H7 (cell line): ENCODE measurements at places on chromosomes 4 and X. TPM values are rescaled to one million over a fixed set of nuclear protein-coding genes. Genes with fewer than 3 reads are reported as not detected.
A peak's percentile ranks its signal among the peaks of the same experiment; 100 is the strongest.

Gene SLC25A53
- total RNA-seq: 2.2 and 2.3 TPM in 2 replicates

GRCh38 chrX:9403374-9403773, 61.5 kb upstream of the TBL1X start:
- no peak for DNase-seq

DNA sequence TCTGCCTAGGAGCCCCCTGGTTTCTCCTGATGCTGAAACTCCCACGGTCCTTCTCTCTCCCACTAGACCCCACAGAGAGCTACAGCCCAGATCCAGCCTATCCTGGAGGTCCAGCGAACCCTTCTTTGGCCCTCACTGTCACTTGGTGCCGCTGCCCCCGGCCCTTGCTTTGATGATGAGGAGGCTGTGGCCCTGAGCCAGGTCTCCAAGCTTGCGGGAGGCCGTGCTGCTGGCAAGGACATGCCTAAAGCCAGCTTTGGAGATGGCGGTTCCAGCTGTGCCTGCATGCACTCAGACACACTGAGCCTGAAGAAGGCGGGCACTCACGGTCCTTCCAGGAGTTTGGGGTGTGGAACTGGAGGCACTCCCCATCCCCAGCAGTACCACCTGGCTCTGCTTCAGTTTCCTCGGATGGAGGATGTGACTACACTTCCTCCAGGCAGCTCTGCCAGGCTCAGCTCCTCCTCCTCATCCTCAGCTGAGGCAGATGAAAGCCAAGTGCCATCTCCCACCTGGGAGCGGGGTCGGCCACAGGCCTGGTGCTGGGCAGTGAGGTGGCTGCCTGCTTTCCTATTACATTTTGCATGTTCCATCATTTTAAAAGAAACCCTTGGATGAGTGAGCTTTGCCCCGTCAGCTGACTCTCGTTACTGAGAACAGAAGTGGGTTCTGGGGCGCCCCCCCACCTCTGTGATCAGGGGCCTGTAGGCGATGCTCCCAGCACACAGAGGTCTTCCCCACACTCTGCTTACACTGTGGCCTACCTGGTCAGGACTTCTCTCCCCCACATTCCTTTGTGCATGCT, 9.0 kb downstream of the TNIP2 start:
- no peak for DNase-seq

DNA sequence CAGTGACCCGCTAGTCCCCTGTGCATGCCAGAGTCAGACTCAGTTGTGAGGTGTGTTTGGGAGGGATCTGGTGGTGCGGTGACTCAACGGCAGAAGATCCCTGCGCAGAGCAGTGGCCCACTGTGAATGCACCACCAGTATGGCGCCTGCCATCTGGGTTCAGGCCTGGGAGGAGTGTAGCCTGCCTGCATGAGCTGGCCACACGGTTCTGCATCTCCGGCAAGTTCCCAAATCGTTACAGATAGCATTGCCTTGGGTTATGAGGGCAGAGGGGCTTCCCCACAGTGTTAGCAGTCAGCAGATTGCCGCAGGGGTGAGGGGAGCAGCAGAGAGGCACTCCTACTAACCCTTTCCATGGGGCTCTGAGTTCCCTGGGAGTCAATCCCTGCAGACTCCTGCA, 629.6 kb downstream of the TLL1 start:
- no peak for DNase-seq

GRCh38 chr4:150297861-150298474, 219.7 kb downstream of the DCLK2 start:
- peak; percentile 26 for DNase-seq

- DNase-seq: no peak
These were observed 47.4 kb downstream of the NRK start for GRCh38 chrX:105869701-105870100.

- DNase-seq: no peak
These were observed 1222.9 kb upstream of the PRKX start for GRCh38 chrX:4936315-4936714.

GRCh38 chrX:129782706-129783105, 3.0 kb downstream of the SASH3 start:
- no peak for DNase-seq

DNA sequence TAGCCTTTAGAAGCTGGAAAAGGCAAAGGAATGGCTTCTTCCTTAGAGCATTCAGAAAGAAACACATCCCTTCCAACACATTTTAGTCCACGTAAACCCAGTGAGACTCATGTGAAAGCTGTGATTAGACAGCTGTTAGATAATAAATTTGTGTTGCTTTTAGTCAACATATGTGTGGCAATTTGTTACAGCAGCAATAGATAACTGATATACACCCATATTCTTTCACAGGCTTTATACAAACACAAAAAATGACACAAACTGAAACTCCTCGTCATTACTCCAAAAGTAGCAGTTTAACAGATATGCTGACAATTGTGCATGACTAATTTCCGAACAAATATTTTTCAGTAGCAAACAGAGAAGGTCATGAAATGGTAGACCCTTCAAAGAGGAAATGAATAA, 65.3 kb downstream of the ANTXR2 start:
- no peak for DNase-seq

GRCh38 chrX:46637938-46638337, 64.4 kb downstream of the CHST7 start:
- no peak for DNase-seq

Gene S100P
- total RNA-seq: not detected in 2 replicates

Gene SSX1
- total RNA-seq: 0.14 and 0.18 TPM in 2 replicates

- peak; percentile 36 for DNase-seq
These were observed 81.7 kb downstream of the HS6ST2 start for GRCh38 chrX:132876523-132877338.

Gene DUX4
- not detected in 2 replicates for total RNA-seq

DNA sequence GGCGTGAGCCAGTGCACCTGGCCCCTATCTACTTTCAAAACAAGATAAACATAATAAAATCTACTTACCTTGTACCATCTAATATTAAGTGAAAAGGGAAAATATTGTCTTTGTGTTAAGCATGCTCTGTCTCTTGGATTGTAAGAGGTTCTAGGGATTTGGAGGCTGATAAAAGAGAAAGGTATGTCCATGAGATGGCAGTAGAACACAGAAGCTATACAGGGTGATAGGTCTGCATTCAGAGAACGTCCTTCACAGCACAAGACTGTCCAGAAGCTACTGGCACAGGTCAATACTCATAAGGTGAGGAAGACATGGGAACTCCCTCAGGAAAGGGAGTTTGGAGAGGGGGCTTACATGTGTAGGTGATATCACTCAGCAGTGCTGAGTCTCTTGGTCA, 135.5 kb downstream of the TMEM47 start:
- peak; percentile 26 for DNase-seq

- DNase-seq: no peak
These were observed 32.5 kb downstream of the IDS start for GRCh38 chrX:149472625-149473024.

DNA sequence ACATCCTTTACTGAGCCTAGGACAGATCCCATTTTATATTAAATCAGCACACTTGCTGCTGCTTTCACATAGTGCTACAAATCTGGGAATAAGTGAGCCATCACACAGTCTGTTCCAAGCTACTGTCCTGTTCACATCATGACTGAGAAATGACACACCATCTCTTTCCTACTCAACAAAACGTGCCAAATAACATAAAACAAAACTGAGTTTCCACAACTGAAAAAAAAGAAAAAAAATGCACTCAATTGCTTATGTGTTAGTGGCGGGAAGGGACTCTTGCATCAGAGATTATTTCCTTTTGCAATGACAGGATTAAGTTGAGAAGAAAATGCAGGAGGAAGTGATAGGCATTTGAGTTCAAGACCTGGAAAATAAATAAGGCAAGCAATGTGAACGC, 109.0 kb downstream of the SHROOM4 start:
- no peak for DNase-seq

GRCh38 chrX:22429704-22430103, 157.0 kb downstream of the CBLL2 start:
- DNase-seq: no peak

DNA sequence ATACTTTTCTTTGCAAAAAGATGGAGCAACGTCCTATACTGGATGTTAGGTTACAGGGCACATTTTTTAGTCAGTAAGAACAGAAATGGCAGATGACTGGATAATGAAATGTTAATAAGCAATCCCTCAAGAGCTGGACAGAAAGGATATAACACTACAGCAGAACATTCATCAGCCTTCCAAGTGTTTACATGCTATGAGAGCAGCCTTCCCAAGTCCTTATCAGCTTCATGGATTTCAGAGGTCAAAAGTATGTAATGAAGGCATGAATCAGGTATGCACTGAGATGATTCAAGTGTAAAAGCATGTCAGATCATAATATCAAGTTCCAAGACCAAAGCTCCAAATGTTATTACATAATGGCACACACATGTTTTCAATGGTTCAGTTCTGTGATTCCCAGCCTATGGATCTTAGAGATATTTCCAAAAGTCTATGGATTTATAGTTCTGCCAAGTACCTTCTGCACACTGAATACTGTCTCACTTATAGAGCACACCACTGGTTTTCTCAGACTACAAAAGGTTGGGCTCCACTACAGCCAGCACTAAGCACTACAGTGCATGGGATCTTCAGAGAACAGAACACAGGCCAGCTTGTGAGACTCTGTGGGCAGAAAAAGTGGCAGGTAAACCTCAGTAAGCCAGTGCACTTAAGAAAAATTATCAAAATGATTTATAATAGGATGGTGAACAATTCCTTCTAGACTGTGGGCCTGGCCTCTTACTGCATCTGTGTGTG, 49.2 kb downstream of the GPC4 start:
- no peak for DNase-seq

- DNase-seq: no peak
These were observed 450.6 kb upstream of the RASGEF1B start for GRCh38 chr4:81922313-81922712.

GRCh38 chr4:181661090-181661489, 582.1 kb upstream of the TENM3 start:
- DNase-seq: no peak

- peak; percentile 56 for DNase-seq
These were observed 167.8 kb downstream of the AFAP1 start for GRCh38 chr4:7771541-7772507.

DNA sequence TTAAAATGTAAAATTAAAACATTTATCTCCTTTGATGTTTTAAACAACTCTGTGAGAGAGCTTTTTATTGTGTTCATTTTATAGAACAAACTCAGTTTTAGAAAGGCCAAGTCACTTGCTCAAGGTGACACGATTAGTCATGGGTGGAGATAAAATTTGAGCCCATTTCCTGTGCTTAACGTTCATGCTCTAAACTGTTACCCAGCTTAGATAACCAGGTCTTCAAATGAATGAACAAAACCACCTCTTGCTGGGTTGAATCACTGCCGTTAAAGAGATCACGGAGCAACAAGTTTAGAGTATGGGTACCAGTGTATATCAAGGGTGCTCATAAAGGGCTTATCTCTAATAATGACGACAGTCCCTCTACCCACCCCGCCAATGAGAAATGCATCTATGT, 10.2 kb upstream of the CASK start:
- no peak for DNase-seq

GRCh38 chr4:93469560-93469959, 359.0 kb upstream of the ATOH1 start:
- no peak for DNase-seq

GRCh38 chr4:110104661-110105060, 93.8 kb downstream of the ELOVL6 start:
- no peak for DNase-seq

- DNase-seq: no peak
These were observed 301.6 kb downstream of the ARHGAP24 start for GRCh38 chr4:85776579-85776978.

Gene PYURF
- total RNA-seq: 67.6 and 69.3 TPM in 2 replicates

- no peak for DNase-seq
These were observed 183.7 kb downstream of the NSUN7 start for GRCh38 chr4:40933272-40934053.

GRCh38 chr4:97656044-97656720, 487.1 kb downstream of the STPG2 start:
- no peak for DNase-seq

DNA sequence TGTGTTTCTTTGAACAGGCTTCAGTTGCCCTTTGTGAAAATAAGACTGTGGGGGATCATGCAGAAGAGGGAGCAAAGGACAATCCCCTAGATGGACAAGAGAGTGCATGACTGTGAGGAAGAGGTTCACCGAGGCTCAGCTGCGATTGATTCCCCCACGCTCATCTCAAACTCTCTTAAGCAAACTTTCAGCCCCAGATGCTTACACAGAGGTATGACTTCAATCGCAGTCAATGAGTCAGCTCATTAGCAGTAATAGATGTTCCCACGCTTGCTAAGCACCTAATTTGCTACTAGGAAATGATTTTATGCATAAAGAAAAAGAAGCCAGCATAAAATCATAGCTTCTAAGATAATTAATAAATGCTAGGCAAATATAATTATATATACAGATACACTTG, 2256.1 kb upstream of the AGA start:
- no peak for DNase-seq

Gene MAP7D2
- 0.07 and 0.45 TPM in 2 replicates for total RNA-seq

DNA sequence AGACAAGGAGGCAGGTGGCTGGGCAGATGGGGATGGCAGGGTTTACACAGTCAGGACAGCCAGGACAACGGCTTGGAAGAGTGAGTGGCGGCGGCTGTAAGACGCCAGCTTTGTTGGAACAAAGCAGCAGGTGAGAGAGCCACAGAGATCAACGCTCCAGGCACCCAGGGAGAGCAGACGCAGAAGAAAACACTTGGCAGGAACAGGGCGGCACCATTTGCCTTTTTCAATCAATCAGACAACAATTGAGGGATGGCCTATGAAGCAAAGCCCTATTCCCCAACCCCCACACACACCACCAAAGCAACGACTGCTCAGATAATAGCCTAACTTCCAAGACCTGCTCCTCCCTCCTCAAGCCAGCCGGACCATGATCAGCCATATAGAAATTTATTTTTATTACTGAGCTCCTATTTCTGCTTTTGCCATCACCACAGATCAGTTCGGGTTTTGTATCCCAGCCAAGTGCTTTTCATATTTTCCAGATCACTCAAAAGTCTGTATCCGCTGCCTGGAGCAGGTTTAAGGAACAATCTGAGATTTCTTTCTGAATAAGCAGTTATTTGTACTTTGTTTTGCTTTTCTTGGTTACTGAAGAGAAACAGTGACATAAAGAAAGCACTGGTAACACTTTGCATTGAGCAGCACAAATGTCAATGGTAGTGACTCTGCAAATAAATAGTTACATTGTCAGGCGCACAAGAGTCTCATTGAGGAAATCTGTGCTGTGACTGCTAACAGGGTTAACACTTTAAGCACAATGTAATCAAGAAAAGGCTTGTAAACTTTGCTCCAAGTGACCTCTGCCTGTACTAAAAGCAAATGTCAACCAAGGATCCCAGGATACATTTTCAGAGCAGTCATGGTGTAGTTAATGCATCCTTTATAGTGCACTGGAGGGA, 81.8 kb upstream of the RBPJ start:
- peak; percentile 29 for DNase-seq

DNA sequence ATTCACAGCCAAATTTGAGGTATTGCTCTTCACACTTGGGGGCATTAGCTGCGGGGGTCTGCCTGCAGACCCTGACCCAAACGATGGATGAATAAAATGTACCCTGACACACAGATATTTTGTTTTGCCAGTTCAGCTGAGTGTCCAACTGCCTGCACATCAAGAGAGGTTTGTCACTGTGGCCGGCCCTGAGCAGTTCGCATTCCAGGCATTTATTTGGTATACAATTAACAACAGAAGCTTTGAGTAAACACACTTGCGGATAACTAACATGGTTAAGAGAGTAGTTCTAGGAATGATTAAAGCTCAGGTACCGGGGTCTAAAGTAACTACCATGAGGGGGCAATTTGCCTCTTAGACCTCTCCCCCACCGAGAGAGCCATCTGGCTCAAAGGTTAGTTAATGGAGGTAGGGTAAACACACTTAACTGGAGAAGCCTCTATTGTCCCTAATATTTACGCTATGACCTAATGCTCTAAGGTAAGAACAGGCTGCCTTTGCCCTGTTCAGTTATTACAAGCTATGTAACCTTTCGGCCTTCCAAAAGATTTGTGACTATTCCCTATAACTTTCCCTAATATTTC, 162.0 kb downstream of the SNCA start:
- DNase-seq: no peak
